ENCODE measurements at places on chromosomes 7 and 10. TPM values are rescaled to one million over a fixed set of nuclear protein-coding genes. Genes with fewer than 3 reads are reported as not detected.

GRID2IP gene
- 1.0 TPM for total RNA-seq

NME8 gene
- total RNA-seq: 0.22 TPM

C10orf90 gene
- total RNA-seq: not detected

DNA sequence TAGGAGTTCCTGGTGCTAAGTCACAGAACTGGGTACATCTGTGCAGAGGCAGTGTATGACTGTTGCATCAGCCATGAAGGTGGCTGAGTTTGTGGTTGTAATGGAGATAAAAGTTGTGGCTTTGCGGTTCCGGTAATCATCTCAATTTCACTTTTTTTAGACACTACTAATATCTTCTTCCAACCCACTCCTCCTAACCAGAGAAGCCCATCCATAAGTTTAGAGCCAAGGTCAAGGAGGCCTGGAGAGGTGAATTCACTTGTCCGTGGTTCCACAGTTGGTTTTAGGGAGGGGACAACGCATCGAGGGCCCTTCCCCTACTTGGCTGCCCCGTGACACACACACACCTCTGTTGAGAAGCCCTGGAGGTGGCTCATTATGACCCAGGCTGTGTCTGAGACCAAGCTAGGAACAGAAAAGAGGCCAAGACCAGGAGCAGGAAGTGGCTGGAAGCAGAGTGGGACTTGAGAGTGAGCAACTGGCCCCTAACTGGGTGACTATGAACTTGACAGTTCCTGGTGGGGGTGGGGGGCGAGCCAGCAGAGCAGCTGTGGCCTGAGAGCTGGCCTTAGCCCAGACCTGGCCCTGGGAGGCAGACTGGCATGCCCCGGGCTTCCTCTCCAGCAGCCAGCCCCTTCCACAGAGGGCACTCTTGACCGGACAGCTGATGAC lies 66.8 kb upstream of the COL13A1 start:
- DNase-seq: no peak

All from H1 (cell line).